ENCODE measurements at places on chromosomes 13 and 19.

DNA sequence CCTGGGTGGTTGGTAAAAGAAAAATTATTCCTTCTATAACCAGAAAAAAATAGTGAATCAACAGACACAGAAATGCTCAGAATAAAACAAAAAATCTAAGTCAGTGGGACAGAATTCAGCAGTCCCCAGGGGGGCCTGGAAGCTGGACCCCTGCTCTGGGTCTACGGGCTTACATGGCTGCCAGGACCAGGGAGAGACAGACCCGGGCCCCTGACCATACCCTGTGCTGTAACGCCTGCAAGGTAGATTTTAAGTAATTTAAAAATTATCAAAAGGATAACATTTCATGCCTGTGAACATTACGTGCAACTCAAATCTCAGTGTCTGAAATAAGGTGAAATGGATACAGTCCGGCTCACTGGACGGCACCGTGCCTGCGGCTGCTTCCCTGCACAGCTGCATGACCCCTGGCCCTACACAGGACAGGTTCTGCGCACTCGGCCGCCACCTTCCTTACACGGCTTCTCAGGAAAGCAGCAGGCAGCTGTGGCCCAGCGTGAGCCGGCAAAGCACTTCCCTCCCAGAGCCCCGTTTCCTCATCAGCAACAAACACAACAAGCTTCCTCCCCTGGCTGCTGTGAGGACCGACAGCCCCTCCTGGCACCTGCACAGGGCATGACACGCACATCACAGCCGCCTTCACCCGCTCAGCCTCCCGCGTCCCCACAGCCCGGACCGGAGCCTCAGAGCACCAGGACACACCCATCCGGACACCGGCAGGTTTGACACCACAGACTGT lies 22.2 kb downstream of the RASA3 start:
- DNase-seq, result peak; percentile 9

- no peak for DNase-seq
Measured at GRCh38 chr13:77774181-77774580, 76.7 kb downstream of the SLAIN1 start.

DNA sequence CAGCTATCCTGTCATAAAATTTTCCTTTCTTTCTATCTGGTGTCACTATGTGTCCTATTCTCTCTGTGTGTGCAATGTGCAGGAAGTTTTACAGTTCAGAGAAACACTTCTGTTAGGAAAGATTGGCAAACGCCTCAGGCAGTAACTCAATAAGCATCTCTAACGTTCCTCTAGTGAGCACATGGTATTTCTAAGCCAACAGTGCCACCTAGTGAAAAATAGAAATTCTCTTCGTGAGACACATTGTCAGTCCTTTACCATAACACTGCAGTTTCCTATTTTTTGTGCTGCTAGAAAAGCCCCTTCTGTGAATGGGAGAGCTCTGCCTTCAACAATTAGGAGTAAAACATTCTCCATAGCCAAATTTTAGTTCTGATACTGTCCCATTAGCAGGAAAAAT lies 50.7 kb downstream of the ZNF723 start:
- peak; percentile 56 for DNase-seq

DNA sequence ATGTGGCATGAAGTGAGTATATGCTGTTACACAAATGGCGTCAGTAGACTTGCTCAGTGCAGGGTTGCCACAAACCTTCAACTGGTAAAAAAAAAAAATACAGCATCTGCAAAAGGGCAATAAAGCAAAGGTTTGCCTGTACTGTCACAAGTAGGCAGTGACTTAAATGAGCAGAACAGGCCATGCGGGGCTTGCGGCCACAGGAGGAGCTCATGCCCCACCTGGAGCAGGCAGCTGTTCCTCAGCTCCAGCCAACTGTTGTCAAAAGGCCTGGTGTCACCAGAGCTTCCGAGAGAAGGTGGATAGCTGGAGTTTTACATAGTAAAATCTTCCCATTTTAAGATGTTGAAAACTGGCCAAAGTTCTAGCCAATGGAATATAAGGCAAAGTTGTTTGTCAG lies 7.7 kb downstream of the ATP7B start:
- peak; percentile 30 for DNase-seq

GRCh38 chr13:100646030-100646673 lies 28.4 kb downstream of the TMTC4 start:
- DNase-seq, result peak; percentile 17

GRCh38 chr13:36133950-36134626 lies 2.9 kb upstream of the DCLK1 start:
- peak; percentile 57 for DNase-seq

DNA sequence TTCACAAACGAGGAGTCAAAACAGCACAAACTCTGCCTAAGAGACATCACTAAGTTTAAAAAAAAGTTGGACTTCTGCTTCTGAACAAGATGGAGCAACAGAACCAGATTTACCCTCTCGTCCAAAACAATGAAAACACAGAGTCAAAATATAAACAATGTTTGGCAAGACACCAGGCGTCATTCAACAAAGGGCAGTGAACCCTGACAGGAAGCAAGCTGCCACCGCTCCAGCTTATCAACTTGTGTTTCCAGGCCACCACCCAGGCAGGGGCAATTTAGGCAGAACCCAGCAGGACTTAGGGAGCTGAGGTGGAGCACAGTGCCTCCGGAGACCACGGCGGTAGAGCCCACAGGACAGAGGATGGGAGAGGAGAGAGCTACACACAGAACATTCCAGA lies 8.6 kb upstream of the NAPA start:
- peak; percentile 73 for DNase-seq

GRCh38 chr13:74047931-74048600 lies 86.1 kb downstream of the KLF12 start:
- DNase-seq, result no peak

GRCh38 chr19:9828551-9829063 lies 889 bp downstream of the UBL5 start:
- DNase-seq, result no peak

GRCh38 chr13:48679941-48680680 lies 26.4 kb downstream of the CYSLTR2 start:
- DNase-seq, result no peak

DNA sequence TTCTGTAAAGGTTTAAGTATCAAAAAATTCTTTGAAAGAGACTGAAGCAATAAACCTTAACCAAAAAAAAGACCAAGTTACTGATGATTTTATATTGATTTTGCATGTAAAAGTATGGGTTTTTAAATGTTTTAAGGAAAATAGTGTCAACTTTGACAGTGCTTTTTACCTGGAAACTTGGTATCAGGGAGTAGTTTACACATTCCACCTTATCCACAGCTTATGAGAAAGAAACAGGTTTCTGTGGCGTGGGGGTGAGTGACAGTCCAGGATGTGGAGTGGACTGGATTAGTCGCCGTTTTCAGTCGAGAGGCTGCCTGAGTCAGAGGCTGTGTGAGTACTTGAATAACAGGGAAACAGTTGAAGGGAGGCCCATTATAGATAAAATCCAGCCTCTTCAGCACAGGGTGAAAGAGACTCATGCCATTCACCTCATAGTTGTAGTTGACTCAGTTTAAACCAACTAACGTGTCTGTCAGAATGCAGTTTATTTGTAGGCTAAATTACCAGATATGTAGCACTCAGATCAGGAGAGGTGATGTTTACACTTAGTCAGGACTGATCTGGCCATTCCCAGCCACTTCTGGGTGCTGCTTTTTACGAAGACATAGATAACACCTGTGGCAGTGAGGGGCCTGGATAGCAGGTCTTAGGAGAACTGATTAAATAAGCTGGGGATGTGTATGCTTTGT lies 595 bp upstream of the GPR183 start:
- peak; percentile 79 for DNase-seq

DNA sequence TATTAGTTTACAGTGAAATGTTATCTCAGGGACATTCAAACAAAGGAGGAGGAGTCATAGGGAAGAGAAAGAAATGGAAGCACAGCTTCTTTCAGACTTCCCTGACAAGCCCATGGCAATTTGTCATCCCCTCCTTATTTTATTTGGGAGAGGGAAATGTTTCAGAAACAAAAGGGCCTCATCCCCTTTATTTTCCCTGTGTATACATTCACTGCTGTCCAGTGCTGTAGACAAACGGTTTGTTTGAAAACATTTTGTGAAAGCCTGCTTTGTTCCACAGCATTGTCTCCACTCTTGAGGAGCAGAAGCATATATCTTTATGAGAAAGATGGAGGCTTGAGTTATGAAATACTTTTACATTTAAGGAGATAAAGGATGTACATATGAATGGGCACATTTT lies 12.3 kb downstream of the ZNF460 start:
- DNase-seq, result no peak

DNA sequence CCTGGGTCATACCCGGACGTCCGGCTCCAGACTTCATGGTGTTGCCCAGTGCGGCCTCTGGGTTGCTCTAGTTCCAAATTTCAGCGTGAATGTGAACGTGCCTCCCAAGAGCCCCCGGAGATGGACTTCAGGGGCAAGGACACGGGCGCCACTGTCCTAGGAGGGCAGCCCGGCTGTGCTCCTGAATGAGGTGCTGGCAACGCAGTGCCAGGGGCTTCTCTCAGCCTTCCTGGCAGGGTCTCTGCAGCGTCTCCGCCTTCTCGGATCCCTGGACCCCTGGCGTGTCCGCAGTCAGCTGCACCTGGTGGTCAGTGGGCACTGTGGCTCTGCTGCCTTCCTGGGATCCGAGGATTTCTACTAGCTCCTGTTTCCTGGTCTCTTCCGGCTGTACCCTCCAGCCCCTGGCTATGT lies 101.7 kb upstream of the MCF2L start:
- no peak for DNase-seq

GRCh38 chr19:40191836-40192646 lies 815 bp downstream of the MAP3K10 start:
- peak; percentile 72 for DNase-seq

DNA sequence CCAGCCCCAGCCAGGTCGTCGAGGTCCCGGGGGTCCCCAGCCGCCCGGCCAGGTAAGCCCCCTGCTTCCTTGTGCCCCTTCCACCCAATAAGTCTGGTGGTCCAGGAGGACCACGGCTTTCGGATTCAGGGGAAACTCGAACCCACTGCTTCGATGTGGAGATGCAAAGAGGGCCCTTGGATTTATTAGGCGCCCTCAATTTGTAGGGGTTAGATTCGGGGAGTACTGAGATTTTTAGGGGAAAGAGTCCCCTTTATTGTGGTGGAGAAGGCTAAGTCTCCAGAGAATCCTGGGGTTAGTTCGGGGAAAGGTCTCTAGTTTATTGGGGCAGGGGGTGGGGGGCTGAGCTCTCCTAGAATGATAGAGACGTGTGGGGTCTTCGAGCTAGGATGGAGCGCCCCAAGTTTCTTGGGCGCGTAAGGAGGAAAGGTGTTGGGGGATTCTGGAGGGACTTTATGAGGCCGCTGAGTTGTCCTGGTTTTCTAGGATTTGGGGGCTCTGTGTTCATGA lies 3.8 kb upstream of the LTBP4 start:
- no peak for DNase-seq

DNA sequence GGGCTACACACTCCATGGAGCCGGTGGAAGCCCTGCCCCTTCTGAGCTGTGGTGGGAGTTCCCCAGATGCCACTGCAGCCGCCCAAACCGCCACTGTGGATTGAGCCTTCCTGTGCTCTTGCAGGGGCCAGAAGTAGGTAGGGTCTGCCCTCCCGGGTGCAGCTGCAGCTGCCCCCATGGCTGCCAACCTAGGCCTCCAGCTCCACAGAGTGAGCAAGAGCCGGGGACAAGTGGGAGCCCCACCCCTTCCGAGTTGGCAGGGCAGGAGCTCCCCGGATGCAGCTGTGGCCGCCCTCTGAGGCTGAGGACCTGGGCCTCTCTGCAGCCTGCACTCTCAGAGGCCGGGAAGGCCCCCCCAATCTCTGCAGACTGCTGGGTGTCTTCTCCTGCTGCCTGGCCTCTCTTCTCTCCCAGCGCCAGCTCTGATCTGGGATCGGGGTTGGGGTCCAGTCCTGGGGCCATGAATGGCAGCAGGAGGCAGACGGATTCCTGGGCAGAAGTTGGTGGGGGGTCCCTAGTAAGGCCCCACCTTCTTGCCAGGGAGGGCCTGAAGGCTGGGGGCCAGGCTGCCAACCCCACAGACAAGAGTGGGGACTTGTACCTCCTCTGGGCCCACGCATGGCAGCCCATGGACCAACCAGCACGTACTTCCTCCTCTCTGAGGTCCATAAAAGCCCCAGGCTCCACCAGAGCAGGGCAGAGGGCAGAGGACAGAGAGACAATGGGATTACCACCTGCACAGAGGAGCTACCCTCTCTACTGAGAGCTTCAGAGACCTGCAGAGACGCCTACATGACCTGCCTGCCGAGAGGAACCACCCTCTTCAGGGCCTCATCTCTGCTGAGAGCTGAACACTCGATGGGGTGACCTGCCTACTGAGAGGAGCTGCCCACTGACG lies 28.9 kb downstream of the AP2S1 start:
- peak; percentile 25 for DNase-seq

- DNase-seq, result peak; percentile 62
Measured at GRCh38 chr13:95494082-95494681, 58.3 kb upstream of the CLDN10 start.

GRCh38 chr13:33401238-33401637 lies 115.7 kb upstream of the STARD13 start:
- no peak for DNase-seq

- peak; percentile 20 for DNase-seq
Measured at GRCh38 chr13:50319635-50320255, 304.5 kb downstream of the KCNRG start.

DNA sequence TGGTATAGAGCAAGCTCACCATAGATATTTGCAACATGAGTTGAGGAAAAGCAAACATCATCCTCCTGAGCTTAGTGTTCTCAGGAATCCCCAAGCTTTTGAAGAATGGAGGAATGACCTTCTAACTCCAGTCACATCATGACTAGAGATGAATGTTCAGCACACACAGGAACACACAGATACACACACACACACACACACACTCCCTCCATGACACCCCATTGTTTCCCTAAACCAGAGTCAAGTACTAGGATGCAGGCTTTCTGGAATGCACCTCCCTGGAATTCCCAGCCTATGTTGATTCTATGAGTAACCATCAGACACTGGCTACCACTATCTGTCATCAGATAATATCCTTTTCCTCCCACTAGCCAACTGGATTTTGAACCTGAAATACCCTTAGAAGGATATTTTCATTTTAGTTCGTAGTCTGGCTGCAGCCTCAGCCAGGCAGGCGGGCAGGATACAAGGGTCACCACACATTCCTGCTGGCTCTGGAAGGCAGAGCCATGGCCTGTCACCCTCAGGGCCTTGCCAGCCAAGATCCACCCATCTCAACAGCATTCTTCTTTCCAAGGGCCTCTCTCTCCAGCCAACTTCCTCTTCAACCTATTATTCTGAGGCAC lies 162.4 kb downstream of the FOXO1 start:
- DNase-seq, result peak; percentile 28
